Stimulated activated CD8-positive, alpha-beta memory T cell treated with anti-CD3 and anti-CD28 coated beads, Interleukin-4, amount 100 ng/mL, for 24 hours (primary cell): ENCODE measurements at places on chromosomes 2 and 18.

- no peak for DNase-seq
These were observed 361.9 kb downstream of the TSN start for GRCh38 chr2:122117371-122117770.

DNA sequence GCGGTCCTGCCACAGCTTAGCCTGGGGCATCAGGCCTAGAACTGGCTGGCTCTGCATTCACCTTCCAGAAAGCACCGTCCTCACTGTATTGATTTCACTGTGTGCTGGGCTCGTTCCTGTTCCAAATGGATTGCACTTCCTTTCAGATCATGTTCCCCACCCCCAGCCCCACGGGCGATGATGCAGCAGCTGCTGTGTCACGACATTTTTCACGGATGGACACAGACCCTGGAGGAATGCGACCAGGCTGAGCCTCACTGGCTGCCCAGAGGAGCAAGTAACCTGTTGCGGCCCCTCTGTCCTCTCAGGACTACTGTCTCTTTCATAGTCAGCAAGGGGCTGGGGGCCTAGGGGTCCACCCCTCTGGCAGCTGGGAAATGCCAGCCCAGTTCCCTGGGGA lies 50.3 kb downstream of the CAPN13 start:
- DNase-seq: no peak

DNA sequence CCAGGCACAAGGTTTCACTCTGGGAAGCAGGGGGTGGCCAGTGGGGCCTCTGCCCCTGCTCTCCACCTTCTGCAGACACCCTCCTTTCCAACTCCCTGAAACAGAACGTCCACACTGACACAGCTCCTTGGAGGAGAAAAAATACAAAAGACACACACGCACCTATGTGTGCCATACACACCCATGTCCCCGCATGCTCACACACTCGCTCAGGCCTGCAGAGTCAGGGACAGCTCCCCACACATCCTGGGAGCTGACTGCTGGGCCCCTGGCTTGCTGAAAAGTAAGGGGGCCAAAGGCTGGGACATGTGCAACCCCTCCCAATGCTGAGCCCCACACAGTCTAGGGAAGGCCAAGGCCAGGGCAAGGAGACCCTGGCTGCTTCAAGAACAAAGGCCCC lies 200.5 kb downstream of the TNS1 start:
- DNase-seq: no peak

GRCh38 chr2:20999906-21000645 lies 43.8 kb downstream of the APOB start:
- no peak for DNase-seq

- DNase-seq: no peak
These were observed 7.0 kb downstream of the TIMM21 start for GRCh38 chr18:74155276-74155675.

GRCh38 chr2:2828774-2829368 lies 497.8 kb upstream of the MYT1L start:
- no peak for DNase-seq

DNA sequence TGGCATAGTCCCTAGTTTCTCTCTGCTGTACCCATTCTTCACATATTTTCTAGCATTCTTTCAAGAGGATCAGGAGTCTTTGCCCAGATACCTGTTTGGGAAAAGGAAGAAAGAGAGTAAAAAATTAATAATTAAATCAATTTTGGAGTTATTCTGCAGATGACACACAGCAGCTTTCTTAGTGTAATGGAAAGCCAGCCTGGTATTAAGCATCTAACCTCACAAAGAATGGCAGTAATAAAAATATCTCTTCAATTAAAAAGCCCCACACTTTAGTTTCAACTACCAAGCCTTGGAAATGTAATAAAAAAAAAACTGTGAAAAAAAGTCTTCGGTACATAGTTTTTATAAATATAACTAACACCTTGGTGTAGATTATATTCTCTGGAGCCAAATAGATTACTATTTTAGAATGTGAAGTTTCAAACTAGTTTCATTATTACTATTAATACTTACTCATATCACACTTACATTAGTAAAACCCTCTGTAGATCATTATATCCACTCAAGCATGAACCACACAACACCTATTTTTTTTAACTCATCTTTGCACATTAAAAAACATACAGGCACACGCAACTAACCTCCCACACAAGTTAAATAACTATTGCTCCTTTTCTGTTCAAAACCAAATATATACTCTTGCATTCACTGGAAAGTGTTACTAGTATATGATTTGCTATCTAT lies 90.9 kb downstream of the GPD2 start:
- no peak for DNase-seq

DNA sequence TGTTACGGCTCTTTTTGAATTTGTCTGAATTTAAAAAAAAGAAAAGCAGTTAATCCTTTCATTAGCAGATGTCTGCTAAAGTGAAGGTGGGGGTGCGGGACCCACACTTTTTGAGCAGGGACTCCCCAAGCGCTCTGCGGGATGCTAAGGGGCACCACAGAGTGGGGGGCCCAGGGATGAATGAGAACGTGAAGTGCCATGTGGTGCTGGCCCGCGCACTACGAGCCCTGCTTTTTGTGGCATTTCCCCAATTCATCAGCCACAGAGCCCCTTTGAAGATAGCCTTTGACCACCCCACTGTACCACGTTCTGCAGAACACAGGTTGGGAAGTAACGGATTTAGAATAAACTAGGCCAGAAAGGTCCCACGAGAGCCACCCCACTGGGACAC lies 28.6 kb downstream of the HS1BP3 start:
- DNase-seq: no peak

DNA sequence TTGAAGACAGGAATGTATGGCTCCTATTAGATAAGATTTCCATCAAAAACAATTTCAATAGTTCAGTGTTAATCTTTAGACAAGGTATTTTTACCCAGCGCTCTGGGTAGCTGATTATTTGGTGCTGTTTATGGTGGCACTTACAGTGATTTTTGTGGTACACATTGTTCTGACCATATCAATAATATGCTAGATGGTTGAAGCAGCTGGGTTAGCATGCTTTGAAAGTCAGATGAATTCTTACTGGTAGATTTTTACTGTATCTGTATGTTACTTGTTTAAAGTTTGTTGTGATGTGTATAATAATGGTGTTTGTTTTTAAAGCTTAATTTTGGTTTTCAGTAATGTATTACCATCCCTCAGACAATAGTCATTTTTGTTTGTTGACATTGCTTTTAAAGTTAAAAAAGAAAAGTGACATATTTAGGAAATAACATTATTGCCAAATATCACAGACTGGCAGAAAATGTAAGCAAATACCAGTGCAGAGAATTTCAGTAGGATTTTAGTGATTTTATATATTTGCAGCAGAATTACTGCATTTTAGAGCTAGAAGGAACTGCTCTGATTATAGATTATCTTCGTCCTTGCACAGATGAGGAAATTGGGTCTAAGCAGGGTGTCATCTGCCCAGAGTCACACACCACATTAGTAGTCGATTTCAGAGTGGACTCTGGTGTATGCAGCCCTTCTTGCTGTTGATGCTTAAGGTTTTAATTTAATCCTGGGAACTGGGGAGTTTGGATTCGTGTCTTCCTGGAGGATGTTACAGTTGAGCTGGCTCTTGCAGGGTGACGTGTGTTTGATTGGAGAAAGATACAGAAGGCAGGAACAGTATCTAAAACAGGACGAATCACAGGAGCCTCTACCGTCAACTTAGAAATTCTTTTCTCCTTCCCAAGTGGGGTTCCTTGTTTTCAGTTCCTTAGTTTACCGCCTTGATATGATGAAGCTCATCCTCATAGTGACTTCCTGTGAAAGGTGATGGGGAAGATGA lies 6.6 kb downstream of the SOCS6 start:
- no peak for DNase-seq

- DNase-seq: no peak
These were observed 538.3 kb downstream of the CNTNAP5 start for GRCh38 chr2:124563426-124563825.

- DNase-seq: no peak
These were observed 53.3 kb downstream of the IRS1 start for GRCh38 chr2:226746196-226746800.

DNA sequence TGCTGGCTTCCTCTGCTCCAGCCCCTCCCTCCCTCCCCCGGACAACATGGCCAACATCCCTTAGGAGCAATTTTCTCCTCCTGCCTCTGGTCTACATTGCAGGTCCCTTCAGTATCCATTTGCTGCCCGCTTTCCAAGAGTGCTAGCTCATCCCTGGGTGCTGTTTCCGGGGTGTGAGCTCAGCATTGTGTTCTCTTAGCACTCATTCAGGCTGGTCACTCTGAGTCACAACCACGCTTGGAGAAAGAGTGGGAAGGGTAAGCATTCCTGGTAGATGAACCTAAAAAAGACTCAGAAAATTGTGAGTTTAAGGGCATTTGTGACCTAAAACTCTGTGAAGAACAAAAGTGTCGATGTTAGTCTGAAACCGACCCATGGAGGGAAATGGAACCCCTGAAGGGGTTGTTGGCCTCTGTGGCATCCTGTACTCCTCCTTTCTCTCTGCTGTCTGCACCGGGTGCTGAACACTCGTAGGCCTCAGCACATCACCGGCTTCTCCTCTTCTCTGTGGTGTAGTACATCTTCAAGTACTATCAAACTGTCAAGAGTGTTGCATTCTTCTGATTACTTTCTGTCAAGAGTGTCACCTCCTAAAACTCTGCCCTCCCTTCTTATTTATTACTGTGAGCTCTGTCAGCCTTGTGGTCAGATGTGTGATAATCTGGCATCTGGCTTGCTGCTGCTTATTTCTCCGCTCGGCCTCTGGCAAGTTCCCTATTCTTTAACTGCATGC lies 73.0 kb downstream of the CTNNA2 start:
- no peak for DNase-seq

GRCh38 chr2:182077448-182078142 lies 91.9 kb downstream of the PPP1R1C start:
- no peak for DNase-seq

DNA sequence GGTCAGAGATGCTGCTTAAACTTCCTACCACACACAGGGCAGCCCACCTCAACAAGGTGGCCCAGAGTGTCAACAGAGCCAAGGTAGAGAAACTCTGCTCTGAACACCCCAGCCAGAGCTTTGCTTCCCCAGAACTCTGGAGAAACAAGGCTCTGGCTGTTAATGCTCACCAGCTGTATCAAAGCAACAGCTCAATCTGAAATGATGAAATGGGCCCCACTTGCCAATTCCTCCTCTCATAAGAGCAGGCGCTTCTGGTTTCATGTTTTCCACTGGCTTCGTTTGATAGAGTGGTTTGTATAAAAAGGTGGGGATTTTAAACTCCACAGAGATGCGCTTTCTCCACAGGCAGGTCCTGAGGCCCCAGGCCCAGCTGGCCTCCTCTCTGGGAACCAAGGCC lies 60.9 kb upstream of the TFCP2L1 start:
- no peak for DNase-seq

DNA sequence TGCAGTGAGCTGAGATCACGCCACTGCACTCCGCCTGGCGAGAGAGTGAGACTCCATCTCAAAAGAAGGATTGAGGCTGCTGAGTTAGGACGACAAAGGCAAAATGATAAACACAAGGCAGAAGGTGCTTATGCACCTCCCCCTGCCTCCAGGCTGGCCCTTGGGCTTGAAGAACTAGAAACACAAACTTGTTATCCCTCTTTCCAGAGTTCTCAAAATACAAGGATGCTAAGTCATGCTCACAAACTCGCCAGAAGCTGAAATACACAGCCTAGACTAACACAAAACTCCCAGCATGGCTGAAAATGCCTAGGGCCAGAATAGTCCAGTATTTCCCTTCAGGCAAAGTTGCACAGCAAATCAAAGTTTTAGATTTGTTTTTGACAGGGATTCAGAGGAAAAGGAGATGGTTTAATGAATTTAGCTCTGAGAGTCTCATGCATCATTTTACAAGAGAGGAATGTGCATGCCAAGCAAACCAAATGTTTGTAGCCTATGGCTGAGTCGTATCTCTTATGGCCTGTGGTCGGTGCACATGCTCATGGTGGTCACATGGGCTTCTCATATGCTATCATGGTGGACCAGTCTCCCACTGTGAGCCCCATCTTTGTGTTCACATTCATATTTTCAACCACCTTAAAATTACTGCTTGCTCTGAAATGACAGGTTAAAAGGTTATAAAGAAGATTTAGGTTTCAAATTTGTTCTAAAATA lies 16.2 kb upstream of the MREG start:
- no peak for DNase-seq

DNA sequence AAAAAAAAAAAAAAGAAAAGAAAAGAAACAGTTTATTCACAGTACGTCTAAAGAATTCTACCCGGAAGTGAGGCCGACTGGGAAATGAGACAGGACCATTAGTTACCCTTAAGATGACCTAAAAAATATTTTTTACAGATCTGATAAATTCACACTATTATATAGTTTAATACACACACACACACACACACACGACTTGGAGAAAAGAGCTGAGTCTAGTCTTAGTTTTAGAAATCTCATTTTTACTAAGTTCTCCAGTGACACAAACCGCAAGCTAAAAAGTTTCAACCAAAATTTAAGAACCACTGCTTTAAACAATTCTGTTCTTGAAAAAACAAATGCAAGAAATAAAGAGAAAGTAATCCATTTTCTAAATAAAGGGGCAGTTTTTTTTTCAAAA lies 27.1 kb downstream of the ST3GAL5 start:
- no peak for DNase-seq
